ENCODE measurements at places on chromosomes 13 and 19.

DNA sequence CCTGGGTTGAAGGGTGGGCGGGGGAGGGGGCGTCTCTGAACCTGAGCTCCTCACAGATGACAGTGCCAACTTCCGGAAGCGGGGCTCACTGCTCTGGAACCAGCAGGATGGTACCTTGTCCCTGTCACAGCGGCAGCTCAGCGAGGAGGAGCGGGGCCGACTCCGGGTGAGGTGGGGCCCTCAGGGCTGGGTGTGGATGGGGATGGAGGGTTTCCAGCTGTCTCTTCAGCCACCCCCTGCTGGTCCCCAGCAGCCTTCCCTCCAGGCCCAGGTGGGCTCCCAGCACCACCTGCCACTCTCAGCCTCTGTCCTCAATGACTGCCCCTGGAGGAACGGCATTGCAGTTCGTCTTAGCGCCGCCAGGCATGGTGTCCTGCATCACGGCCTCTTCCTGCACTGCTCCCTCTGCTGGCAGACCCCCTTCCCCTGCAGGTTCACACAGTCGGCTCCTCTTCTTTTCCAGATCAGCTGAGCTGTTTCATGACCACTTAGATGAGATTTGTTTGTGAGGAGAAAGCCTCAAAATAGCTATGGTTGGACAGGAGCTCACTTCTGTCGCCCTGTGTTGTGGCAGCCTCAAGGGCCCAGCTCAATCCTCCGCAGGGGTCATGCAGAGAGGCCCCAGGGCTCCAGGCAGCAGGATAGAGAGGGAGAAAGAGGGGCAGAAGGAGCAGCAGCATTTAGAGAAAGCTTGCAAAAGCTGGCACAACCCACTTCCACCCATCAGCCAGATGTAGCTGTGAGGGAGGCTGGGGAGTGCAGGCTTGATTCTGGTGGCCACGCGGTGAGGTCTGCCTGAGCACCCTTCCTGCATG lies 2.5 kb upstream of the GARIN5A start:
- DNase-seq, result no peak

DNA sequence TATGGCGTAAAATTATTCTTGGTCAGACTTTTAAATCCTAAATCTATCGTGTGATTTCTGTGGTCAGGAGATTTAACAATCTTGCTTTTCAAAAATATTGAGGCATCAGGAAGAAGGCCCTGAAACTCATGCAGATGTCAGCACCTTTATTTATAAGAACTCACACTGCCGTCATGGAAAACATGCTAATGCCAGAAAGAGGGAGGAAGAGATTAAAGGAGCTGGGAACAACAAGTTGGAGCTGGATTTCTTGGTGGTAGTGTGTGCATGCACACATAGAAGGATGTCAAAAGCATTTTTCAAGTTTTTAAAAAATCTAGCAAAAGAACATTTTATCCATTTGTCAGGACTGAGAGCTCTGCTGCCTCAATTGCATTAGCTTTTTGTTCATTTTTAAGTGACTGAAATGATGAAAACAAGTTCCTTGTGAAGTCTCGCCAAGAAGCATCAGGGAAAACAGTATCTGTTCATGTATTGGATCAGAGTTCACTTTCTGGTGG lies 342.5 kb downstream of the SPRY2 start:
- DNase-seq, result no peak

- no peak for DNase-seq
These were observed 54.4 kb upstream of the MEDAG start for GRCh38 chr13:30851697-30852096.

- DNase-seq, result no peak
These were observed 1.5 kb upstream of the NRTN start for GRCh38 chr19:5803441-5803751.

Measured in activated CD4-positive, alpha-beta T cell treated with anti-CD3 and anti-CD28 coated beads for 24 hours (primary cell).